ENCODE measurements at places on chromosomes 7 and 10.

DNA sequence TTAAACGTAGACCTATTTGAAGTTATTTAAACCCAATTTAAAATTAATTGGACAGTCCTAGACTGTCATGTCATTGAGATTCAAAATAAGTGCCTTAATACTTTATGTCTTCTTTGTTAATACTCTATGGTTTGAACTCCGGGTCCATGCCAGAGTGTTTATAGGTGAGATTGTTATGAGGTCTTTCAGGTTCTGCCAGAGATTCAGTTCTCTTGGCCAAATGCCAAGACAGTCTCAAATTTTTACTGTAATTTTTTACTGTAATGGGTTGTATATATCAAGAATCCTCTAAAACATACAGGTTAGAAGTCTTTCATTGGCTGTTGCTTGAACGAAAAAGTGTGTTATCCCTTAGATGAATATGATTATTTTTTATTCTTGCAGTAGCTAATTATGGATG, 3.9 kb downstream of the ADD3 start:
- no peak for DNase-seq

DNA sequence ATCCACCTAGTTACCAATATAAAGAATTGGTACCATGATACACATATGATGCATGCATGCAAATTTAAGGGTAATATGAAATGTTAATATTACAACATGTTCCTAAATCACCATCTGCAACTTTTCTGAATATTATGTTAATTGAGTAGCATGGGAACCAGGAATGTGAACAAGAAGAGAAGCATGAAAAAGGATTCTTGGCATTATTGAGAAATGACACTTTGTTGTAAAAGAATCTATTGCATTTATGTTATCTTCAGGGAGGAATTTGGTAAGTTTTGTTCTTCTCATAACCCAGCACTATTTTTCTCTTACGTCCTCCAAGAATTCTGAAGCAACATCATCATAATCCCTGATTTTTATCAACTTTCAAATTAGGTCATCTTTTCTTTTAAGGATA, 159.9 kb upstream of the SLC25A13 start:
- DNase-seq, result no peak

- no peak for DNase-seq
These were observed 95.1 kb downstream of the NPY start for GRCh38 chr7:24378871-24379616.

- peak; percentile 41 for DNase-seq
These were observed 40.7 kb downstream of the ATE1 start for GRCh38 chr10:121886997-121887622.

GRCh38 chr7:35605760-35606159, 89.2 kb downstream of the HERPUD2 start:
- no peak for DNase-seq

Measured in CD4-positive, alpha-beta T cell treated with Interleukin-12 subunit alpha and Interleukin-12 subunit beta, for 1 hour (primary cell).